ENCODE measurements at places on chromosomes 3 and 15.

- no peak for DNase-seq
Measured at GRCh38 chr3:64158334-64158733, 66.9 kb downstream of the PRICKLE2 start.

DNA sequence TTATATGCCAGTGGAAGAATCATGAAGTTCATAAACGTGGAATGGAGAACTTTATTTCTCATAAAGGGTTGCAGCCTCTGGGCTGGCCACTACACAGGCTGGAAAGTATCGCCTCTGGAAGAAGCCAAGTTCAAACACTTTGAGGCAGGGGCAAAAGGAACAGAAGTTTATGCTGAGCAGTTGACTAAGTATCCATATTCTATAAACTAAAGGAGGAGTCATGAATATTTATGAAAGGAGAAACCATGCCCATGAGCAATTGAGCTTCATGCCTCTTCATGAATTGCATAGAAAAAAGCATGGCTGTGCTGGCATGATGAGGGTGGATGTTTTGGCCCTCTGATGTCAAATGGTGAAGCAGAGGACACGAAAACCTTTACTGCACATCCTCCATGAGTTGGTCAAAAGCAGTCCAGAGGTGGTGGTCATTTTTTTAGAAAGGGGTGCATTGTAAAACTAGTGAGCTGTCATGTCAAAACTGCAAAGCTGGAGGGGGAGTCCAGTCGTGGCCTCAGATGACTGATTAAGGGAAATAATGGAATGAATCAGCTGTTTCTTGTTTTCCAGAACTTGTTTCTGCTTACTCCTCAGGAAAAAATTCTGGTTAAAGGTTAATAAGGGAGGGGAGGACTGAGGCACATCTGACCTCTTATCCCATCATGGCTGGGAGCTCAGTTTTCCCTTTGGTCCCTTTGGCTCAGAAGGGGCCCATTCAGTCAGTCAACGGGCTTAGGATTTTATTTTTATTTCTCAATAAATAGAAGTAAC is 276.7 kb downstream of the CHL1 start:
- DNase-seq = no peak

- DNase-seq = no peak
Measured at GRCh38 chr3:30686176-30686575, 79.8 kb downstream of the TGFBR2 start.

DNA sequence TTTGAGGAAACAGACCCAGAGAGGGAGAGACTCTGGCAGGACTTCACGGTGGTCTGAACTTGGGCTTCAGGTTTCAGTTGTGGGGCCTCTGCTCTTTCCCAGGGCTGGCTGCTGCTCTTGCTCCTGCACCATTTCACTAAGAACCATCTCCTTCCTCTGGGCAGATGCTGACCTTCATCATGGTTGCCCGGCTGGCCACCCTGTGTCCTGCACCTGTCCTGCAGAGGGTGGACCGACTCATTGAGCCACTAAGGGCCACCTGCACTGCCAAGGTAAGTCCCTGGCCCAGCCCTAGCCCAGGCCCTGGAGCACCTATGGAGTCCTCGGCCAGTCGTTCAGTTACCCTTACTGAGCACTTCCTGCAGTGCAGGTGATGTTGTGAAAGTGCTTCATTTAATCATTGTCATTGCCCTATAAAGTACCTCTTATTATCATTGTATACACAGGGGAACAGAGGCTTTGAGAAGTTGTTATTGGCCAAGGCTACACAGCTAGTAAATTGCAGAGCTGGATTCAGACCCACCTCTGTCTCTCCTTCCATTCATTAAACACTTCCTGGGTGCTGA is 10.0 kb downstream of the RPL32 start:
- DNase-seq = no peak

DNA sequence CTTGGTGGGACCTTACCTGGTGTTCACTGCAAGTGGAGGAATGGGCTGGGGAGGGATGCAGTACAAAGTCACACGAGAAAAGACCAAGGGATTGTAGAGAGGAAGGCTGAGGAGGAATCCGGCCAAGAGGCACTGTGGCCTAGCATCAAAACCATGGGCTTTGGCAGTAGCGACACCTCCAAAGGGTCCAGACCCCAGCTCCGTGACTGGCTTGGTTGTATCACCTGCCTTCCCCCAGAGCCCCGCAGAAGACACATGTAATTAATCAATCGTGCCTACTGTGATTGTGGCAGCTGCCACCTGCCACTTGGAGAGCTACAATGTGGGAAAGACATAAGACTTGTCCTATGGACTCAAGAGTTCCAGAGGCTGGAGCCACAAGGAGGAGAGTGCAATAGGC is 54.7 kb downstream of the ST8SIA2 start:
- DNase-seq = no peak
